AG09319 (cell line): ENCODE measurements at places on chromosomes 3 and 15.
A peak's percentile ranks its signal among the peaks of the same experiment; 100 is the strongest.

GRCh38 chr15:45187894-45188830 is at the start of gene SHF:
Gene SHF, minus strand, starts transcription at chr15:45187966. Its CDS starts 15 bp downstream, at chr15:45187951.
- DNase-seq = no peak

GRCh38 chr15:48858401-48858800 is 19.5 kb upstream of the EID1 start:
- no peak for DNase-seq

DNA sequence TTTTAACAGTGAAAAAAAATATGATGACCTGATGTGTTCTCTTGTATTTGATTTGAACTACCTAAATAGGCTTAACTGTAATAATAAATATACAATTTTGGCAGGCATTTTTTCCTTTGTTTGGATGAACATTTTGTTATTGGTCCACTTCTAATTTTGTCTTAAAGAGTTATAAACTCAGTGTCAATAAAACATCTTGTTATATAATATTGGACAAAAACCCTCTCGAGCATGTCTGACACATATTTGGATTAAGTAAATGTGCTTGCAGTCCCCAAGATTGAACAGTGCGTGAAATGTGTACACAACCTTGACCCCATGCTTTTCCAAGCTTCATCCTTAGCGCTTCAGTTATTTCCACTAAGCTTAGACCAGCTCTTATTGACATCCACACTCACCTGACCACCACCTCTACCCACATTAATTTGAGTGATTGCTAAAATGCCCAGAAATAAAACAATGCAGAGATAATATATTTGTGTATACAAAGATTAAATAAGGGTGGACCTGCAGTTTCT is 131.7 kb upstream of the ZBED2 start:
- no peak for DNase-seq

GRCh38 chr3:146170591-146170990 is 9.6 kb upstream of the PLOD2 start:
- no peak for DNase-seq

GRCh38 chr3:25130724-25131520 is 297.1 kb upstream of the RARB start:
- no peak for DNase-seq

GRCh38 chr3:191085091-191085490 is 114.0 kb upstream of the OSTN start:
- no peak for DNase-seq

GRCh38 chr3:36408146-36408545 is 27.8 kb downstream of the STAC start:
- DNase-seq = no peak

- DNase-seq = no peak
Observed at GRCh38 chr3:193317682-193318300, 60.8 kb downstream of the ATP13A5 start.

GRCh38 chr3:8987645-8988383 is 24.5 kb upstream of the RAD18 start:
- DNase-seq = no peak

GRCh38 chr15:59354417-59355031 is 18.1 kb downstream of the MYO1E start:
- DNase-seq = no peak

DNA sequence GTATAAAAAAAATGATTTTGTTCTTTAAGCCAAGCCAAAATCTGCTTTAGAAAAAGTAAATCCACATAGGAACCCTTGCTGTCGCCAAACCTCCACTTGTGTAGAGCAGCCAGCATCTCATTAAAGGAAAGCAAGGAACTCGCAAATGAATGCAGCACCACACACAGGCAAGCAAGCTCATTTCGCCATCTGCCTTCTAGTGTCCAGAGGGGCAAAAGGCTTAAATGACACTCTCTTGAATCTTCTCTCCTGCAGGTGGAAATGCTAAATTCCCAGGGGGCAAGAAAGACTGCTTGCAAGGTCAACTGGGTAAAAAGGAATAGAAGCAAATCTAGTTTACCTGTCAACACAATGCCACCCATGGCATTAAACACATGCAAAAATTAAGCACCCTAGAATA is 2.4 kb downstream of the MB21D2 start:
- no peak for DNase-seq

DNA sequence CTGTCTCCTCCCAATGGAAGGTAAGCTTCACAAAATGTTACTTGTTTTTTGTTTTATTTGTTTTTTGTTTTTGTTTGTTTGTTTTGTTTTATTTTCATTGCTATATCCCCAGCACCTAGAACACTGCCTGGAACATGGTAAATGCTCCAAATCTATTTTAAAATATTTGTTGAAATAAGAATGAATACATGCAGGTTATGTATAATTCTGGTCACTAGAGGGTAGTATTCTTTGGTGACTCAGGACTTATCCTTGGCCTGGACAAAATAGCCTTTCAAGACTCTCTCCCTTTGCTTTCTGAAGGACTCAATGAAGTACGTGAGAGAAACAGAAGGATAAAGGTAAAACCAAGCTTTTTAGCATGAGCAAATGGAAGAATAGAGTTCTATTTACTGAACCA is 46.9 kb upstream of the PPP2R3A start:
- DNase-seq = no peak

- no peak for DNase-seq
Observed at GRCh38 chr3:31312400-31312799, 220.3 kb upstream of the STT3B start.

- DNase-seq = no peak
Observed at GRCh38 chr3:37853691-37854413, 7.8 kb upstream of the CTDSPL start.

GRCh38 chr3:178152031-178152806 is 384.0 kb upstream of the KCNMB2 start:
- DNase-seq = no peak

DNA sequence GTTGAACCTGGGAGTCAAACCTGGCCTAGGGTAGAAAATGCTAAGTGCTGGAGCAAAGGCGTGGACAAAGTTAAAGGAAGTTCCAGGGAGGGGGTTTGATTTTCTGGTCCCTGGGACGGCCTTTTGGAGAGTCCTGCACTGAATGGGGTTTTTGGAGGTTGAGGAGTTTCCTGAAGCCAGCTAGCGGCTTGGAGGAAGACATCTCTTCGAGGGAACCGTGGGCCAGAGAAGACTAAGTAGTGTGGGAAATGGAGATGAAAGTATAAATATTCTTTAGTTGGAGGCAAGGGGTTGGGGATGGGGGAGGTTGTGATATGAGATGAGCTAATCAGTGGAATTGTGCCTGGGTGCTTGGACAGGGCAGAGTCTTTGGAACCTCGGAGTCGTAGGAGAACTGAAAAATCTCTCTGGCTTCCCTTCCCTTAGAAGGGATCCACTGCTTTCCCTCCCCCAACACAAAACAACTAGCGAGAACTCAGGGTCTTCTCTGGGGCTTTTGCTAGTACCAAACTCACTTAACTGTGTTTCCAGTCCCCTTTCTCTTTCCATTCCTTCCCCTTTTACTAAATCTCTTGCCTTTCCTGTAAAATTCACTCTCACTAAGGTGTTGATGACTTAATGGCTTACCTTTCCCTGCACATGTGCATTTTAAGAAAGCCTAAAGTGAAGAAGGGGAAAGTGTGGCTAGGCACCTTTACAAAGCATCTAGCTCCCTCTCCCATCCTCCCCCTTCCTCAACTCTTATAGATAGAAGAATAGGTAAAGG is 1.0 kb downstream of the LPP start:
- no peak for DNase-seq

DNA sequence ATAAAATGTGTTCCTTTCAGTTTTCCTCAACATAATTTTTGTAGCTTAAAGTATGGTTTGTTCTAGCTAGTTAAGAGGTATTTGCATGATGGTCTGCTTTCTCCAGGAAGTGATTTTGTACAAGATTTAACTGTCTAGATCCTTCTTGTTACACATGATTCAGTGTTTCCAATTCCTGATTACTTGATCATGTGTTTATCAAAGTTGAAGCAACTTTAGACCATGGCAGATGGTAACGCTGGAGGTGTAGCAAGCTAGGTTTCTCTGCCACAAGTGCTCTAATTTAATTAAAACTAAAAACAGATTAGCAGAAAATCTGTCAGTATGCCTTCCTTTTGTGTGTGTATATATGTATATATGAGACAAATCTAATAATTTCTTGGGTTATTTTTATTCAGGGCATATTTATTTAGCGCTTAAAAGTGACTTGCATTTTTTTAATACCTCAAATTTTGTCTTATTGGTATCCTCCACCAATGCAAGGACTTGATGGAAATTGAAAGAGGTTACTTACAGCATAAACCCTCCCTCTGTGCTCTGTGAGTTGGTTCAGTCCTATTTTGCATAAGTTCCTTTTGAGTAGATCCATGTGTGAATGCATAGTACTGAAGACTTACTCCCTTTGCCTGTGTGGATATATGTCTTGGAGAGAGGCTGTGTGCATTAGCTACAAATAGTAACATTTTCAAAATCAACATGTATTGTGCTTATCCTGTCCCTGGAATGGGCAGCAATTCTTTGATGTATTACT is 157.3 kb upstream of the CGNL1 start:
- DNase-seq = peak; percentile 93

DNA sequence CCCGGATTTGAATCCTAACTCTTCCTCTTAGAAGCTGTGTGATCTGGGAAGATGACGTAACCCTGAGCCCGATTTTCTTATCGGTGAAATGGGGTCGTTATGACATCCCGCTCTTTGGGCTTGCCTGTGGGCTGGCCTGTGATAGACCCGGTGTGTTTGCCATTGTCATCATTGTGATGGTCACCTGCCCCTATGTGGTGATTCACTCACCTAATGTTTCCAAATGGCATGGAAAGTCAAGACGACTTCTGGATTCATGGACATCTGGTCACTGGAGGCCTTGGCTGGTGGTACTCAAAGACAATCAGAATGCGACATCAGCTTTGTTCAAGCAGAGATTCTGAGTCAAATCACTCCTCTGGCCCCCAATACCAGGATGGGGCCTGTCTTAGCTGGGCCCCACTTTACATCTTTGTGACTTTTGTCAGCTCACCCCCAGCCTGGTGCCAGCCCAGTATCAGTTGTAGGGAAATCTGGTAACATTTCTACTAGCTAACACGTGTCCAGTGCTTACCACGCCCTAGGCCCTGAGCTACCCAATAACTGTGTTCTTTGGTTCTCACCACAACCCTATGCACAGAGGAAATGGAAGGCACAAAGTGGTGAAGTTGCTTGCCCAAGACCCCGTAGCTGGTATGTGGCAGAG is 2.8 kb downstream of the TMEM43 start:
- no peak for DNase-seq

DNA sequence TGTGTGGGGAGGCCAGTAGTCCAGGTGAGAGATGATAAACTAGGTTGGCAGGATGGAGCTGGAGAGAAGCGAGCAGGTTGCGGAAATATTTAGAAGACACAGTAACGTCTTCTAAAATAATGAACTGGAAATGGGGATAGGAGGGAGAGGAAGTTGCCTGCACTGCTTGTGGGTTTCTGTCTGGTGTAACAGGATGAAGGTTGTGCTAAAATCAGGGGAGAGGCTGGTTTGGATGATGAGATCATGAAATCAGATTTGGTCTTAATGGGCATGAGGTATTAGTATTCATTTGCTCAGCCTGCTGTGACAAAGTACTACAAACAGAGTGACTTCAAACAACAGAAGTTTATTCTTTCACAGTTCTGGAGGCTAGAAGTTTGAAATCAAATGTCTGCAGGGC is 32.1 kb upstream of the TNFAIP8L3 start:
- no peak for DNase-seq

GRCh38 chr3:5195605-5196004 is 8.1 kb downstream of the EDEM1 start:
- no peak for DNase-seq

- DNase-seq = no peak
Observed at GRCh38 chr3:47581422-47581821, 2.8 kb upstream of the CSPG5 start.

DNA sequence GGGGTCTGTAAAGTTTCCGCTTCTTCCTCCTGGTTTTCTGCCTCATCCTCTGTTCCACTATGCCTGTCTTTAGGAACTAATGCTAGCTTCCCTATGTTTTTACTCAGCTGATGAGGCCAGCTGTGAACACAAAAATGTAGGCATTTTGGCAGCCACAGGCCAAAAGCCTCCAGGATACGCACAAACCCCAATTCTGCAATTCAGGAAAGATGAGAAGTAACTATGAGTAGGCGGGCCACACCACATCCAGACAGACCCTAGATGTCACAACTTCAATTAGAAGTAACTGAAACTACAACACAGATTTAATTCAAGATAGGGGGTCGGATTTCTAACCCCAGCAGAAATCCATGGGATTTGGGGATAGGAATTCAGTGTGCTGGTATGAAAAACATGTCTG is 11.9 kb downstream of the CA12 start:
- DNase-seq = no peak

DNA sequence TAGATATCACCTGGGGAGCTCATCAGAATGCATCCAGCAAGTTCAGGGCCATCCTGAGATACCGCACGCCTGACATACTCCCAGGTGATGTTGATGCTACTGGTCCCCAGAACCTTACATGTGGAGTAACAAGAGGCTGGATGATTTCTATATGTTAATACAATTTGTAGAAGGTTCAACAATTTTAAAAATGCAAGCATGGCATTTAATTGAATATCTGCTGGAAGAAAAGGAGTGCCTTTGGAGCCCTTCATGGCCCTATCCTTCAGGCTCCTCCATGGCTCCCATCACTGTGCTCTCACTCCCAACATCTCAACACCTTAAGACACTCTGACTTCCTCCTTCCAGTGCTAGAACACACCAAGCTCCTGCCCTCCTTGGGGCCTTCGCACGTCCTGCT is 36.6 kb downstream of the LMCD1 start:
- no peak for DNase-seq

GRCh38 chr3:70518356-70518755 is 205.9 kb upstream of the MDFIC2 start:
- DNase-seq = no peak

- DNase-seq = peak; percentile 35
Observed at GRCh38 chr15:98713585-98714001, 65.3 kb downstream of the IGF1R start.

GRCh38 chr3:45103753-45104714 is 42.1 kb downstream of the CDCP1 start:
- DNase-seq = no peak

DNA sequence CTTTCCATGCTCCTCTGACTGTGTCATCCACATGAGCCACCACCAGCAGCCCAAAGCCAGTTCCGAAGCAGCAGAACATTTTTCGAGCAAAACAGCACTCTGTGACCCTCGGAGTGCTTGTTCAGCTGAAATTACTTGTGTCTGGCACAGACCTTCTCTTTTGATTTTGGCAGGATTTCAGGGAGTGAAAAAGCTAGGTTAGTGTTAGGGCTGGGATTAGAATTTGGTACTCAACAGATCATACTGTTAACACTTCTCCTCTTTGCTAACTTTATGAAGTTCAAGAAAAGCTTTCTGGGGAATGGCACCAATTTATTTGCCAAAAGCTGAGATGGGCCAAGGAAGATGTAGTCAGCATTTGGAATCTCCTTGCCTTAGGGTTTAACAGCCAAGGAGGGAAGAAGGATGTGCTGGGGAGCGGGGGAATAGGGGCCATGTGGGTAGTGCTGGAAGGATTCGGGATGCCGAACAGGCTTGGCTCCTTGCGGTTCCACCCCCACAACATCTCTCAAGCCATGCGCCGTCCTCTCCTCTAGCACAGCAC is 55.1 kb upstream of the TRA2B start:
- DNase-seq = no peak
